ENCODE measurements at places on chromosomes 1 and 21. TPM values are rescaled to one million over a fixed set of nuclear protein-coding genes. Genes with fewer than 3 reads are reported as not detected.

- DNase-seq, result no peak
Observed at GRCh38 chr21:34132202-34132601, 58.8 kb downstream of the MRPS6 start.

DNA sequence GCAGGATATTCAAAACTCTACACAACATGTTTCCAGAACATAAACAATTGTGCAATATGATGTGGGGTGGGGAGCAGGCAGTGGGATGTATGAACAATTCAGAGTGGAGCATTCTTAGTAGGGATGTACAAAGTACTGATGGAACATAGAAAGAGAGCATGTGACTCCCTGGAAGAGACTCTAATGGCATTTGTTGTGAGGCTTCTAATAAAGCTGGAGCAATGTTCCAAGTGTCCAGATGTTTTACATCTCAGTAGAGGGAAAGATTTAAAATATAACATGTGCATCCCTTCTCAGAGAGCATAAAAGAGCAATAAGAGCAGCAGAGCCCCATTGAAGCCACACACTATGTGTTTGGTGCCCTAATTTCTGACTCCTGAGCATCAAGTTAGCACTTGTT is 116.5 kb downstream of the BRINP2 start:
- DNase-seq, result no peak

GRCh38 chr1:197099444-197099843 is 32.4 kb upstream of the F13B start:
- no peak for DNase-seq

KCNA2 gene
- polyA plus RNA-seq, result 0.13 TPM

CDK18 gene
- polyA plus RNA-seq, result 6.3 TPM

CR2 gene
- 0.08 TPM for polyA plus RNA-seq

Measured in ovary (tissue), 10 donors.